ENCODE measurements at places on chromosomes 2 and 18. TPM values are rescaled to one million over a fixed set of nuclear protein-coding genes. Genes with fewer than 3 reads are reported as not detected.

GAL3ST2 gene
- not detected for total RNA-seq

MAPK4 gene
- total RNA-seq = 0.16 TPM

PLGLB2 gene
- 3.6 TPM for total RNA-seq

IKZF2 gene
- total RNA-seq = 14.5 TPM

ANKRD30BL gene
- not detected for total RNA-seq
